Kidney (tissue), 22 donors: ENCODE measurements at places on chromosomes 7 and 10. TPM values are rescaled to one million over a fixed set of nuclear protein-coding genes. Genes with fewer than 3 reads are reported as not detected.

ABCC2 gene
- total RNA-seq: 2.3 TPM

PRF1 gene
- total RNA-seq: 8.8 TPM

RPEL1 gene
- total RNA-seq: not detected

SFMBT2 gene
- 15.3 TPM for total RNA-seq

PPP1R17 gene
- total RNA-seq: not detected

ACSM6 gene
- total RNA-seq: not detected

SUN3 gene
- total RNA-seq: 0.54 TPM

DOCK1 gene
- 81.7 TPM for total RNA-seq

CNTNAP2 gene
- total RNA-seq: 0.13 TPM

FRAT1 gene
- total RNA-seq: 7.0 TPM

MYO1G gene
- total RNA-seq: 14.3 TPM

SPDYE9 gene
- total RNA-seq: not detected

DNA sequence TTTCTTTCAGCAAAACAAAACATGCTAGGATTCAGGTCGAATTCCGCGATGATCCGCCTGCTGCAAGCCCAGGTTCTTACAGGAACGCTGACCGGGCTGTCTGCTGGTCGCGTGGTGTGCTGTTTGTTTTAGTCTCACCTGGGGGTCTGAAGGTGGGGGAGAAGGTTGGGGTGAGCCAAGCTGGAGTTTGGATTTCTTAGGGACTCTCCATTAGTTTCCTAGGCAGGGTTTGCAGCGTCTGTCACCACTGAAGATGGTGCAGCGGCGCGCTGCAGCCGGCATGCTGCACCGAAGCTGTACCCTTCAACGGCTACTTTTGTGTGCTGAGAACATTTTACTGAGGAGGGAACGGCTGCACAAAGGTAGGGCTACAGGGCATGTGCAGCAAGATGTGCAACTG is 48.7 kb downstream of the GCC1 start:
- DNase-seq: peak; percentile 17

DNA sequence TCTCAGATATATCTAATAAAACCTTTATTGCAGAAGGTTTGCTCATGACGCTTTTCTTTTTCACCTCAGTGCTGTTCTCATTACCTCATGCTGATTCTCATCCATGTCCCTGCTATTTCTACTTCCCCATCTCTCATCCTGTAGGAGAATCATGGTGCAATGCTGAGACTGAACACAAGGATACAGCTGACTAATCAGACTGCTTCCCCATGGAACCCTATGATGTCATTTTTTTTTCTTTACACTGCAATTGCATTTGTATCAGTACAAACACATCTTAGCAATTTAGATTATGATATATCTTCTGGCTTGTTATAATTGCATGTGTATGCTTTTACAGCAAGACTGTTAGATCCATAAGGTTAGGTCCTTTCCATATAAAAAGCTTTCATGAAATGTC is 93.7 kb downstream of the SEMA3A start:
- no peak for DNase-seq

GRCh38 chr7:136976504-136977251 is 108.2 kb downstream of the CHRM2 start:
- peak; percentile 16 for DNase-seq

DNA sequence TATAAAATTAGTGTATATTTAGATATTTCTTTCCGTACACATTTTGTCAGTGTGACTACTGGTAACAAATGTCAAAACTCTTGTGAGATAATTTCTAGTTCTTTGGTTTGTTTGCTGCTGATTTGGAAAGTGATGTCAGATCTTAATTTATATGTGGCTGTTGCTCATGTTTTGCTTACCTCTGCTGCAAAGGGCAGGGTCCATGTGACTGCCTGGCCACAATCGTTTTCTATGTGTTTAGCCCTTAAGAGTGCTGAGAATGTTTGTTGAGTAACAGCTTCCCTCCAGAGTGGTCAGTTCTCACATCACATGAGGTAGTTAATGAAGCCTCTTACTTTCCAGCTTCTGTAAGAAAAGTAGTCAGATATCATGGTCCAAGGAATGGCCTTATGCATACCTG is 4.2 kb downstream of the NRBF2 start:
- DNase-seq: no peak

DNA sequence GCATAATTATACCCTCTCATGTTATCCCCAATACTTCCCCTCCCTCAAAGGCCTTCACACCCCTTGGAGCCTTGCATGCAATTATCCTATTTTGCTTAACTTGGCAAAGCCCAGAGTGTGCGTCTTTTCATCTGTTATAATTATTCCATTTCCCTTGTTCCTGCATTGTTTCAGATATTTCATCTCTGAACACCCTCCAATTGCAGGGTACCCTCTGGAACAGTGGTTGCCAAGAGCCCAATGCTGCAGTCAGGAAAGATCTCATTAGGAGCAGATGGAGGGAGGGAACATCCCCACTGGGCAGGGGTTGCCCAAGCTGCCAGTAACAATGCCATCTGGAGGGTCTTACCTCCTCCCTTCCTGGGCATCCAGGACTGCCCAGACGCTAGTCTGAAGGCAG is 18.4 kb upstream of the GOLGA7B start:
- DNase-seq: no peak

DNA sequence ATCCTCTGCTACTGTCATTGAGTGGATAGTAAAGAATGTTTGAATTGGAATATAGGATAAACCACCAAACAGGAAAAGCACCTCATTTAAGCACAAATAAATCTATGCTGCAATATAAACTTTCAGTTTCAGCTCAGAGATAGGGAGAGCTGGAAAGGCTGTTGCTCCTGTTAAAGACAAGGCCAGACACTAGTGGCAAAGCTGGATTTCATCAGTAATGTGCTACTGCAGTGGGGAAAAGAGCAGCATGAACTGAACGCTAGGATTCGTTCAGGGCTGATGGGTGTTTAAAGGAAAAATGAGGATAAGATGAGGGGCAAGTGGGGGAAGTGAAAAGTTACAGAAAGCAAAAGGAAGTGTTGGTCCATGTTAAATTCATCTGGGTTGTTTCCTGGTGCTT is 775.4 kb upstream of the COBL start:
- DNase-seq: peak; percentile 10

- DNase-seq: no peak
Observed at GRCh38 chr7:37990337-37990736, 69.9 kb downstream of the EPDR1 start.

GRCh38 chr7:41478187-41478586 is 224.7 kb downstream of the INHBA start:
- no peak for DNase-seq

- no peak for DNase-seq
Observed at GRCh38 chr7:22860337-22860736, 37.7 kb upstream of the TOMM7 start.

DNA sequence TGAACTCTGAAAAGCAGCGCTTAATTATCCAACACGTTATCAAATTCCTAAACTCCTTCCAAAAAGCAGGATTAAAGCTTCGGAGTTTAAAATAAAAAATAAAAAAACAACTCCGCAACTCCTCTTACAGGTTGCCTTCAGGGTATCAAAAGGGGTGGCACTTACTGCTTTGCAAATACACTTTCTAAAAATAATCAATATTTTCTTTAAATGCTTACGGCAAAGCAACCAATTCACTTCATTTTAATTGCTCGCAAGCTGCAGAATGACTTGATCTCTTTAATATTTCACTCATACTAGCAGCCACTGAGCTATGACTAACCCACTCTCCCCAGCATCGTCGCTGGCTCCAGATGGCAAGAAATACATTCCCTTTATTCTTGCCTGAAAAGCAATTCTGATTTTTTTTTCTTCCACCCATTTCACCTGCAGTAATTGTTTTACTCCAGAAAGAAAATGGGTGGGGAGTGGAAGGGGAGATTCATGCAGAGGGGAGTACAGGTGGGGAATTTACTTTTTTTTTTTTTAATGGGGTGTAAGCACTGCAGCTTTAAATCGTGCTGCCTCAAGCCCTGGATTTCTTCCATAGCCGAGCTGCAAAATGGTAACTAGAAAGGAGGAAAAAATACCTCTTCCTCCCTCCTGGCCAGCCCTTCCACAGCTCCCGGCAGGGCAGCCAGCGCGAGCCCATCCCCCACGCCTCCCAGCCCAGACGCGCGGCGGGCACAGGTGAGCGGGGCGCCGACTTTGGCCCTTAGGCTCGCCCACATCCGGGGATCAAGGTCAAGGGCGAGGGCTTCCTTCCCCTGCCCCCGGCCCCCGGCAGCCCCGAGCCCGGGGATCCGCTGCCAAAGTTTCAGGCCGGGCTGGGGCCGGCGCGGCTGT is 54.2 kb upstream of the FHIP2A start:
- peak; percentile 65 for DNase-seq

DNA sequence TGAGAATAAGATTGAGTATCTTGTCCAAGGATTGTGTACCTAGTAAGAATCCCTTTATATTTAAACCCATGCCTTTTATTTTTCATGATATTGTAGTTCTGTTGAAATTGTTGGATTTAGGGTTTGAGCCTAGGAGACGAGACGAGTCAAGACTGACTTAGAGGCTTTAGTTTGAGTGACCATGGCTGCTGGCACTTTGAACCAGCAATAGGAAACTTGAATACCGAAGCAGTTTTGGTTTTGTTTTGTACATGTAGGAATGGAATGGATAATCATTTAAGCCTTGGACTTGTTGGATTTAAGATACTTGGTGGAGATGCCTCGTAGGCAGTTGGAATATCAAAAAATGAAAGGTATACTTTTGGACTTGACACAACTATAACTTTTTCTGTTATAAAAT is 229.0 kb downstream of the BICC1 start:
- DNase-seq: no peak

- peak; percentile 79 for DNase-seq
Observed at GRCh38 chr7:16989811-16990413, 108.1 kb upstream of the AGR3 start.

DNA sequence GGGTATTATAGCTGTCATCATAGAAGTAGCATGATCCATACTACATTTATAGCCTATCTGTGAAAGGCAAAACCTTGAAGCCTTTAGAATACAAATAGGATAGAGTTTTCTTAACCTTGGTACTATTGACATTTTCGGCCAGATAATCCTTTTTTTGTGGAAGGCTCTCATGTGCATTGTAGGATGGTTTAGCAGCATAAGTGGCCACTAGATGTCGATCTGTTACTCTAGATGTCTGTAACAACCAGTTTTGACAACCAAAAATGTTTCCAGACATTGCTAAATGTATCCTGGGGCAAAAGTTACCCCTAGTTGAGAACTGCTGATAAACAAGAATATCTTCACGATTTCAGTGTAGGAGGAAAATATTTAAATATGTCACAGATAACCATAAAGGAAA is 319.4 kb upstream of the GALNT17 start:
- DNase-seq: no peak

DNA sequence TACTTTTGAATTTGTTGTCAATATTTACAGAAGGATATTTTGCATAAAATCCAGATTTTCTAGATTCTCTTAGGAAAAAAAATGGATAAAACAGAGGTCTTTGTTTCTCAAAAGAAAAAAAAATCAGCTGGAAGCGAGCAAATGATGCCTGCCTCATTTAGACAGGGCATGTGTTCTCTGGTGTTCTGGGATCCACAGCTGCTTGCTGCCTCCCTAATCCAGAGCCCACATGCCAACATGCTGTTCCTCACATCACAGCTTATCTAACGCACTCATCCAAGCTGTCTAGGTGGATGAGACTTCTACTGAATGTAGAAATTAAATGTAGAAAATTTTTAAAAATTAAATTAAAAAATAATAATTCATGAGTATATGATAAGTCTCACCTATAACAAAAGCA is 630.1 kb downstream of the SORCS1 start:
- no peak for DNase-seq

GRCh38 chr7:107703872-107704271 is 40.1 kb upstream of the CBLL1 start:
- DNase-seq: no peak

DNA sequence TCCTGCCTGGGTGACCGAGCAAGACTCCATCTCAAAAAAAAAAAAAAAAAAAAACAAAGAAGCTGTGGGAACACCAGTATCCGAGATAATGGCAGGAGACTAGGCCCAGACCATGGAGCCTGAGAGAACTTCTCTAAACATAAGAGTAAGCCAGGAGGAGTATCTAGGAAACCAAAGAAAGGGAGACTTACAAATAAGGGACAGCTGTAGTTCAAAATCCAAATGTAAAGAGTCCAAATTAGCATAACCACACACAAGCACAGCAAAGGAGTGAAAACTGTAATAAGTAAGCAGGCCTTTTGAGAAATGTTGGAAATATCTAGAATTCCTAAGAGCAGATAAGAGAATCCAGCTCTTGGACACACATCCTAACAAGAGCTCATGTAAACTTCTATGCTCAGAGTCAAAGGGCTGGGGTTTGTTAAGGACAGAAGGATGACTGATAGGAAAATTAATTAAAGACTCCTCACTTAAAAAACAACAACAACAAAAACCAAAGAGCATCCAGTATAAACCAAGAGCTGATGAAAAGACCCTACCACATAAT is 15.8 kb downstream of the ZNF25 start:
- DNase-seq: no peak

GRCh38 chr7:135388616-135389015 is 121.3 kb downstream of the CNOT4 start:
- DNase-seq: no peak

DNA sequence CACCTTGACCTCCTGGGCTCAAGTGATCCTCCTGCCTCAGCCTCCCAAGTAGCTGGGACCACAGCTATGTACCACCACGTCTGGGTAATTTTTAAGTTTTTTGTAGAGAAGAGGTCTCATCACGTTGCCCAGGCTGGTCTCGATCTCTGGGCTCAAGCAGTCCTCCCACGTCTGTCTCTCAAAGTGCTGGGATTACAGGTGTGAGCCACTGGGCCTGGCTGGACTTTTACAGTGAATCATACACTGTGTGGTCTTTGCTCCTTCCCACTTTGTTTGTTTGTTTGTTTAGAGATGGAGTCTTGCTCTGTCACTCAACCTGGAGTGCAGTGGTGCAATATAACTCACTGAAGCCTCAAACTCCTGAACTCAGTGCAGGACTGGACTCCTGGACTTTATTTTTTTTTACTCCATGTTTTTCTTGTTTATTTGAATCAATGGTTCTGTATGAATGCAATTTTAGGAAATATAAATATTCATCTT is 12.5 kb downstream of the PPIA start:
- DNase-seq: no peak

DNA sequence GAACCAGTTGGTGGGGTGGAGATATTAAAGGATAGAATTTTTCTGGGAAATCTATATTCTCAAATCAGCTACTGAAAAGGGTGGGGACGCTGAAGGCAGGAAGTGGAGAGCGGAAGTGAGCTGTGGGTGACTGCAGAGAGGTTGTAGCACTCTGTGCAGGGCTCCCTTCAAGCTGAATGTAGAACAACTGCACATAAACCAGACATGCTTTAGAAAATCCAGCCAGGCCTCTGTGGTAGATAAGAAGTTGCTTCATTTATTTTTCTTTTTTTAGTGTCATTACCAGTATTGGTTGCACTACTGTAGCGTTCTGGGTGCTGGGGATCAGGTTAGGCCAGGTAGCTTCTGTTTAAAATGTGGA is 127.8 kb downstream of the CELF2 start:
- no peak for DNase-seq

DNA sequence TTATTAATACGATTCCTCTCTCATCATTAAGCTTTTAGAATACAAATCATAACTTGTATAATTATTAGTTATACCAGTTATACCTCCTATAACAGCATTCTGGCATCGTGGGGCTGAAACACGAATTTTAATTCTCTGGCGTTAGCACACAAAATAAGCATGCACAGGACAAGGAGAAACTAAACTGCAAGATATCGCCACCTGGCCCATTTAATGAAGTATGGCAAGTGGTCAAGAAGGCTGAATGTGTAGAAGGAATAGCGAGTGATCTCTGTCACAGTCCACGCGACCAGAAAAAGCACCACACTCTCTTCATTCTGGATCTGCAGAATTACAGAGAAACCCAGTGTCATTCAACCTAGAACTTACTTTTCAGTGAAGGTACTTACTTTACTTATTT is 18.1 kb downstream of the HACD1 start:
- DNase-seq: no peak
